ENCODE measurements at places on chromosomes 7 and 10.

DNA sequence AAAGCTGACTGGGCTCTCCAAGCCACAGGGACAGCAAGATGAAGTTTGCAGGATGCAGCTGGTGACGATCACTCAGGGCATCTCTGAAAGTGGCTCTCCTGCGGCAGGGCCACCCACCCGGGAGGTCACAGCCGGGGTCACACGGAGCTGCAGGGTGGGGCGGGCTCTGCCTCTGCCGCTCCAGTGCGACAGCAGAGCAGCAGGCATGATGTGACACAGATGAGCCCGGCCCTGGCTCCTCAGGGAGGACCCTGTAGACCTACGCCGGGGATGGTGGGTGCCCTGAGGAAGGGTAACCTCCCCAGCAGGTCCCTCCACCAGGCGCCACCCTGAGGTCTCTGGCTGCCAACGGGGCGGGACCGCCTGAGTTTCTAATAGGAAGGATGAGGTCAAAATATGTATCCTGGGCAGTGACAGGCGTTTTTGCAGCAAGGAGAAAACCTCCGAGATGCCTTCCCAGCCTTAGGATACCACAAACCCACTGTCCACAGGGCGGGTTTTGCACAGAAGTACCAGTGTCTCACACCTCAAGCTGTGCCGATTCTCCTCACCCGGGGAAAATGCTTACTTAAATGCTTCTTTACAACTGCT lies 114.8 kb upstream of the DIP2C start:
- DNase-seq = no peak

GRCh38 chr10:37774351-37774750 lies 83.1 kb downstream of the ZNF248 start:
- no peak for DNase-seq

- DNase-seq = no peak
These were observed 104.4 kb downstream of the TRRAP start for GRCh38 chr7:98982686-98983085.

- DNase-seq = no peak
These were observed 54.9 kb downstream of the IKZF1 start for GRCh38 chr7:50359258-50359994.

- DNase-seq = no peak
These were observed 263.1 kb downstream of the RPS24 start for GRCh38 chr10:78296785-78297184.

DNA sequence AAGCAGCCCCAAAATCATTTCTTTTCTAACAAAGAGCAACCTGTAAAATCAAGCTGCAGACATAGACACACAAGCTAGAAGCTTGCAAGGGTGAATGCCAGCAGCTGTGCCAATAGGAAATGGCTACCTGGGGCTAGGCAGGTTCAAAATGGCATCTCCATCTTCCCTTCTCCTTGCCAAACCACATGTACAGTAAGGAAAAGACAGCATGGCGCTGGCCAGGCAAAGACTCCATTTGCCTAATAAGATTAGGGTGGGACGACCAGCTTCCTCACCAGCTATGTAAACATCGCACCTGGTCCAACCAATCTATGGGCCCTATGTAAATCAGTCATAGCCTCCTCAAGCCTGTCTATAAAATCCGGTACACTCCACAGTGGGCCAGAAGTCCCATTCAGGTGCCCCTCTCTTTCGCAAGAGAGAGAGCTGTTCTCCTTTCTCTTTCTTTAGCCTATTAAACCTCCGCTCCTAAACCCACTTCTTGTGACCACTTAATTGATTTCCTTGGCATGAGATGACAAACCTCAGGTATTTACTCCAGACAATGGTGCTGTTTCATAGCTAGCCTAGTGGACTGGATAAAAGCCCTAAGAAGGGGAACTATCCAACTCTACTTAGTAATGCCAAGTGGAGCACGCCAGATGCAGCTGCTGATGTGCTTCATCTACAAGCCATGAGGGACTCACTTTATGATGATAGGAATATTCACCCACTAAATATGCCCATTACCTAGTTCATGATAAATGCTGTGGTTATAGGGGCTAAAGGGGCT lies 44.1 kb downstream of the HTR7 start:
- DNase-seq = no peak

DNA sequence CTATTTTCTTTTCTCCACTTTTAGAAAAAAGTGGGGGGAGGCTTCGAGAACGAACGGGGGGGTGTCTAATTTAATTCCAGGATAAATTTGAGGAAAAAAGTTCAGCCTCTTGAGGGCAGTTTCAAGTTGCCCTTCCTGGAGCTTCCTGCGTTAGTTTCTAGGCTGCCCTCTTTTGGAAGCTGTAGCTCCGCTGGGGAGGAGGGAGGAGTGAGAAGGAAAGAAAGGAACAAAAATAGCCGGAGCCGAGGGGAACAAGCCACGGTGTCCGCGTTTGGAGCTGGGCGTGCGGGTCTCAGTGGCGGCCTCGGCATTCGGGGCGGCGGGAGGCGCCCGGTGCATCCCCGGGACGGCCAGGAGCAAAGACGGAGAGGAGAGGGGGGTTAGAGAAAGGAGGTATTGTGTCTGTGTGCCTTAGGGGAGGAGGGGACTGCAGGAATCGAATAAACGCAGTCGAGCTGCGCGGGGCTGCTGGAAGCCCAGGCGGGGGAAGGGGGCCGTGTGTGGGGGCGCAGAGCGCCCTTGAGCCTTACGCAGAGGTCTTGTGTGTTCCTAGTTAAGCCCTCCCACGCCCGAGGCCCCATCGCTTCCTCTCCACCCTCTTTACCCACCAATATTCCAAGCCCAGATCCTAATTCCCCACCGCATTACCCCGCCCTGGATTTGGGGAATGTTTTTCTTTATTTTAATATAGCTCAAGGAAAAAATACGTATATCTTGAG lies 2.0 kb upstream of the TNRC18 start:
- DNase-seq = no peak

DNA sequence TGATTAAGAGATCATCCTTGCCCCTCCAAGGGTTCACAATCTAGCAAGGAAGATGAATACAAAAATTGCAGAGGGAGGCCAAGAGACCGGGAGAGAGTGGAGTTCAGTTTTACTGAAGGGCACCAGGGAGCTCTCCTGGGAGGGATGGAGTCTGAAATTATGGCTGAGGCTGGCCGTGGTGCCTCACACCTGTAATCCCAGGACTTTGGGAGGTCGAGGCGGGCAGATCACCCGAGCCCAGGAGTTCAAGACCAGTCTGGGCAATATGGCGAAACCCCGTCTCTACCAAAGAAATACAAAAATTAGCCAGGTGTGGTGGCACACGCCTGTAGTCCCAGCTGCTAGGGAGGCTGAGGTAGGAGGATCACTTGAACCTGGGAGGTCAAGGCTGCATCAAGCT lies 51.4 kb upstream of the MXI1 start:
- no peak for DNase-seq

DNA sequence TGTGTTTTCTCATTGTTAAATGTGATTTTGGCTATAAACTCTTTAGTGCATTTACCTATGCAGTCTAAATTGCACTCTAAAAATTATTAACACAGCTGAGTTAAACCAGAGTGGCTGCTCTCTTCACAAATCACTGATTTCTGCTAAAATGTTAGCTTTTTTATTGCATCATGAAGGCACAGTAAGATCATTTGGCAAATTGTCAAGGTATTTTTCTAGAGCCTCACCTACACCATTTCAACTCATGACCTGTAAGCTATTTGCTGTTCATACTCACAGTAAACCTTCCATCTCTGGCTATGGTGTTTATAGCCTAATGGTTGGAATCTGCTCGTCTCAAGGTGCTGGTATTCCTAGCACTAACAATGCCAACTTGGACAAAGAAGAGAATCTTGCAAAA lies 25.7 kb downstream of the NDUFB2 start:
- no peak for DNase-seq

DNA sequence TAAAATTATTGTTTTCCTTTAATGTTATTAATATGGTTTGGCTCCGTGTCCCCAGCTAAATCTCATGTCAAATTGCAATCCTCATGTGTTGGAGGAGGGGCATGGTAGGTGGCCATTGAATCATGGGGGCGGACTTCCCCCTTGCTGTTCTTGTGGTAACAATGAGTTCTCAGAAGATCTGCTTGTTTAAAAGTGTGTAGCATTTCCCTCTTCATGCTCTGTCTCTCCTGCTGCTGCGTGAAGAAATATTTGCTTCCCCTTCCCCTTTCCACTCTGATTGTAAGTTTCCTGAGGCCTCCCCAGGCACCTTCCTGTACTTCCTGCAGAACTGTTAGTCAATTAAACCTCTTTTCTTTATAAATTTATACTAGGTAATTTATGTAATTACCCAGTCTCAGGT lies 27.5 kb downstream of the VIM start:
- no peak for DNase-seq

DNA sequence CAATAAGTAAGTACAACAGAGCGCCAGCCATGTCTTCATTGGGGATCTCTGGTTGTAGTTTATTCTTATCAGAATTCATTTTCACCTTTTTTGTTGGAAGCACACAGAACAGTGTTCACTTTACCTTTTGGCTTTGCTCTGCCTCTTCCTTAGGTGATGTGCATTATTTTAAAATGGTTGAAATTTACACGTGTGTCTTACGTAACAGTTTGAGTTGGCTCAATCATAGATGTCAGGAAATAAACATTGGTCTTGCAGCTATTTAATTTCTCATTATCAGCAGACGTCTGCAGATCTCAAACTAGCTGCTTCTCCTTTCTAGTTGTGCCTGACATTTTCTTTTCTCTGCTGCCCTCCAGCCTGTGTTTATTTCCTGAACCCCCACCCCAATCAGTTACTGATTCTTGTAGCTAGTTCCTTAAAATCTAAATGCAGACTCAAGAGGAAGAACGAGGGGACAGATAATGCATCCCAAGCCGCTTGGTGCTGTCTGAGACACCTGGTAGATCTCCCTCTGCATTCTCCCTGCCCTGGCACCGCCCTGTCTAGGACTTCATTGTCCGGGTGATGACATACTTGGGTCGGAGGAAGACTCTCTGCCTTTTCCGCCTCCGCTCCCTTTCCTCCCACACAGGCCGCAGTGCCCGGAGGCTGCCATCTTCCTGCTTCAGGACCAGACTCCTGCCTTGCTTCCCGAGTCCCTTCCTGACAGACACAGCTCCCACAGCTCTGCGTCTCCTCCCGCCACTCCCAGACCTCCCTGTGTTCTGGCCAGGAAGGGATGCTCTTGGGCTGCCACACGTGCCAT lies 108.2 kb downstream of the ANKRD61 start:
- DNase-seq = no peak

DNA sequence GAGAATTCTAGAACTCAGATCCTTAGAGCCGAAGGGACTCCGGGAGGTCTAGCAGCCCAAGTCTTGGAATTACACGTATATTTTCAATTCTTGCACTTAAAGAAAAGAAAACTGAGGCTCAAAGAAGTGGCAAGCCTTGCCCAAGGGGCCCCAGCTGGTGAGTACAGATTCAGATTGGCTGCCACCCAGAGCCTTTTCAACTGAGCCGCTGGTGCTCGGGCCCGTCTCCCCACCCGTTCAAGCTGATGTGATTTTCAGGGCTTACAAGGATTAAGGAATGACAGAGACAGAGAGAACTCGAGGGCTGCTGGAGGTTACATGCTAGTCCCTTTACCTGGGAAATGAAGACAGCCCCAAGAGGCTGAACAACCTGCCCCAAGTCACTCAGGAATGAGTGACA lies 117.8 kb downstream of the ABLIM1 start:
- no peak for DNase-seq

DNA sequence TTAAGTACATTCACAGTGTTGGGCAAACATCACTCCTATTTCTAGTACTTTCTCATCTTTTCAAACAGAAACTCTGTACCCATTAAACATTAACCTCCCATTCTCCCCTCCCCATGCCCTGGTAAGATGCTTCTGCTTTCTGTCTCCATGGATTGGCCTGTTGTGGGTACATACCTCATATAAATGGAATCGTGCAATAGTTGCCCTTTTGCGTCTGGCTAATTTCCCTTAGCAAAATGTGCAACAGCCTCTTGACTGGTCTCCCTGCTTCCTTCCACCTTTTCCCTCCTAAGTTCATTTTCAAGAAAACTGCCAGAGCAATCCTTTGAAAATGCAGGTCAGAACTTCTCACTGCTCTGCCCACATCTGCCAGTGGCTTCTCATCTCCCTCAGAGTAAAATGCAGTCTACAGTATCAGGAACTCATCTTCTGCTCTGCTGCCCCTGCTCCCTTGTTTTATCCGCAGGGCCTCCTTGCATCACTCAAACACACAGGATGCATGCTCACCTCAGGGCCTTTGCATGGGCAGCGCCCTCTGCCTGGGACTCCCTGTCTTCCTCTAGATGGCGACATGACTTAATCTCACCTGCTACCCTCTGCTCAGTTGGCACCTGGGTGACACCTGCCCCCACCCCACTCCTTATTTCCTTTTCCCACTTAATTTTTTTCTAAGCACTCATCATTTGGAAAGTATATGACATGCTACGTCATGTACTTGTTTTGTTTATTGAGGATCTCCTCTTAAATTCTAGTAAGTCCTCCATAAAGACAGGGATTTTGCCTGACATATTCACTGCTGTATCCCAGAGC lies 44.3 kb upstream of the ECHDC3 start:
- no peak for DNase-seq

DNA sequence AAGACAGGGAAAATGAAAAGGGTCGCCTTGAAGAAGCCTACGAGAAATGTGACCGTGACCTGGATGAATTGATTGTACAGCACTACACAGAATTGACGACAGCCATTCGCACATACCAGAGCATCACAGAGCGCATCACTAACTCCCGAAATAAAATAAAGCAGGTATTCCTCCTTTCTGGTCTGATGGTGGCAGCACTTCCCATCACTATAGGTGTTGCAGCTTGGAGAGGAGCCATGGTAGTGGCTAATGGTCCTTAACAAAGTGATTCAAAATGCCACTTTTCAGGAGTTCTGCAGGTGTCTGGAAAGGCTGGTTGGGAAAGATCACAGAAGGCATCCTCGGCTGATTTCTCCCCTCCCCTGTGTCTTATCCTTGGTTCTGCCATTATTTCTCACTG lies 22.1 kb downstream of the EXOC4 start:
- no peak for DNase-seq

GRCh38 chr7:139192014-139192706 lies 38.9 kb upstream of the UBN2 start:
- DNase-seq = no peak

GRCh38 chr10:101053516-101053915 lies 8.3 kb upstream of the KAZALD1 start:
- no peak for DNase-seq

Data from activated naive CD8-positive, alpha-beta T cell treated with anti-CD3 and anti-CD28 coated beads for 36 hours (primary cell).